ENCODE measurements at places on chromosomes 3 and 15.

GRCh38 chr15:37045859-37046740 lies 54.2 kb downstream of the MEIS2 start:
- peak; percentile 83 for DNase-seq

DNA sequence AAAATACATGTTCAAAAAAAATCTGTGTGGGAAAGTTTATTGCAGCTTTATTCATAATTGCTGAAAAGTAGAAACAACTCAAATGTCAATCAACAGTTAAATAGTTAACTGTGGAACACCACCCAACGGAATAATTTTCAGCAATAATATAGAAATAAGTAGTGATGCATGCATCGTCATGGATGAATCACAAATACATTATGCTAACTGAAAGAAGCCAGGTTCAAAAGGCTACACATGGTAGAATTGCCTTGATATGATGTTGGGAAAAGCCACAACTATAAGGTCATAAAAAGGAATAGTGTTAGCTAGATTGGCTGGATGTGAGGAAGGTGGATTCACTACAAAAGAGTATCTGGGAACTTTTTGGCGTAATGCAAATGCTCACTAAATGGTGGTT lies 82.0 kb downstream of the GMNC start:
- no peak for DNase-seq

- DNase-seq: no peak
Observed at GRCh38 chr3:187360596-187360995, 7.6 kb upstream of the RTP4 start.

GRCh38 chr15:92848852-92849598 lies 51.1 kb upstream of the CHD2 start:
- no peak for DNase-seq

DNA sequence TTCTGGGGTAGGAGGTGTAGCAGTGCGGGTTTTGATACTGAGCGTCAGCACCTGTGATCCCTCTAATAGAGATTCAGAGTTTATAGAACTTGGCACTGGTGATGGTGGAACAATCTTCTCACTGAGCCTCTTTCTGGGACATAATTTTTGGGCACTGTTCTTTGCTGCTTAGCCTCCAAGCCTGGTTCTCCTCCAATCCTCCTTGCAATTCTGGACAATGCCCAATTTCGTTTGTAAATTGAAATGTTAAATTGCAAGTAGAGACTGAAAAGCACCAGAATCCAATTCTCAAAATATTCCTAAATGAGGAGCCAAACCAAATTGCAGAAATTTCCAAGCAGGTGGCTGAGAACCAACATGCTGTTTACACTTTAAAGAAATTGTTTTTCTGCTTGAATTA lies 149.8 kb upstream of the ABI3BP start:
- no peak for DNase-seq

GRCh38 chr3:138060792-138061191 lies 50.8 kb downstream of the CLDN18 start:
- no peak for DNase-seq

DNA sequence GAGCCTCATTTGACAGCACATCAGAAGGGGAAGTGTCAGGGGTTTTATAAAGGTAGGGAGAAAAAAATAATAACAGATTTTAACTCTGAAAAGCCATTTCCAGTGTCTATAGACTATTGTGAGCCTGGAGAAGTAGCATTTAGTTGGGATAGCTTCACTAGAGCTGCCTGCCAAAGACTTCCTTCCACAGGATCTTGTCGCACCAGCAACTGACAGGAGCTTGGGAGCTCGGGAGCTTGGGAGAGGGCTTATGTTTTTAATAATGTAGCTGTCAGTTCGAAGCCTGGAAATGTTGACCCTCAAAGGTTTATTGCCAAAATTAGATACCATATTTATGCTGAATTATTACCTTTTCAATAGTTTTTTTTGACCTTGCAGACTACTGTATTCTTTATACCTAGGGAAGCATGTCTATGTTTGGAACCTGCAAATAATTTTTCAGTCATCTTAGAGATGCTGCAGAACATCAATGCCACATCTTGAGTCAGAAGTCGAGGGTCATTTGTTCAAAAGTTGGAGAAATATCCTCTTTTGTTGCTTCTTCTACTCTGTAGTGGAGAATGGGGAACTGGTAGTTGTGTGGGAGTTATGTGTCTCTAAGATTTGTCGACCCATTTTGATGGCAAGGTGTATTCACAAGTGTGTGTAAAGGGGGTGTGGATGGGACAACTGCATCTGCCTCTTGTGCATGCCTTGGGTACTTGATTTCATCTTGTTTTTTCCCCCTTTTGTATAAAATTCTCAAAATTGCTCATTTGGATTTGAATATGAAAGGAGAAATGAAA lies 41.7 kb downstream of the ARPP21 start:
- DNase-seq: no peak
